ENCODE measurements at places on chromosomes 1 and 21. TPM values are rescaled to one million over a fixed set of nuclear protein-coding genes. Genes with fewer than 3 reads are reported as not detected.

The MYOG gene
- total RNA-seq, result 256 TPM

The KRTAP12-4 gene
- total RNA-seq, result not detected

The PMVK gene
- total RNA-seq, result 15.7 TPM

GRCh38 chr1:229279242-229279641 lies 8.3 kb downstream of the RAB4A start:
- DNase-seq, result no peak

DNA sequence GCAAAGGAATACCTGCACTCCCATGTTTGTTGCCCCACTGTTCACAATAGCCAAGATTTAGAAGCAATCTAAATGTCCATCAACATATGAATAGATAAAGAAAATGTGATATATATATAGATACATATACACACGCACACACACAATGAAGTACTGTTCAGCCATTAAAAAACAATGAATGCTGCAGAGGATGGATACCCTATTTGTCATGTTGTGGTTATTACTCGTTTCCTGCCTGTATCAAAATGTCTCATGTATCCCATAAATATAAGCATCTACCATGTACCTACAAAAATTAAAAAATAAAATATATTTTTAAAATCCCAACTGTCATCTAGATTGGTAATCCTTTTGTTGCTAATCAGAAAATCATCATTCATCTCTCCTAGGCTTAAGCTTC lies 634.8 kb upstream of the ADGRL2 start:
- no peak for DNase-seq

GRCh38 chr1:201838381-201838780 lies 9.4 kb downstream of the IPO9 start:
- DNase-seq, result no peak

GRCh38 chr1:1260843-1261560 lies 12.7 kb downstream of the UBE2J2 start:
- DNase-seq, result no peak

DNA sequence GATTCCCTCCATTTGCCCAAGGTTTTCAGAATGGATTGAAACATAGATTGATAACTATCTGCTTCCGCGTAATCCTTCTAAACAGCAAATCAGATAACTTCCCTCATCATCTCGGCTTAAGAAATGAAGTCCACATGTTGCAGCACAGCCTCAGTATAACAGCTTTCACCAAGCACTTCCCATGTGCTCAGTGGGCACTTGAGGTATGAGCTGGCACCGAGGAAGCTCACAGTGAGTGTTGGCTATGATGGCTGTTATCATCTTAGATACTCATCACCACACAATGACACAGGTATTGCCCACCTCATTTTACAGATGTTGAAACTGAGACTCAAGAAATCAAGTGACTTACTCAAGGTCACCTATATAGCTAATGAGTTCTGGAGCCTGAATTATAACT lies 43.2 kb downstream of the RCSD1 start:
- DNase-seq, result no peak

The CADM3 gene
- 0.41 TPM for total RNA-seq

GRCh38 chr1:216523449-216524190 lies 100.4 kb upstream of the USH2A start:
- DNase-seq, result no peak

GRCh38 chr1:228274452-228275178 lies 66.8 kb downstream of the OBSCN start:
- no peak for DNase-seq

DNA sequence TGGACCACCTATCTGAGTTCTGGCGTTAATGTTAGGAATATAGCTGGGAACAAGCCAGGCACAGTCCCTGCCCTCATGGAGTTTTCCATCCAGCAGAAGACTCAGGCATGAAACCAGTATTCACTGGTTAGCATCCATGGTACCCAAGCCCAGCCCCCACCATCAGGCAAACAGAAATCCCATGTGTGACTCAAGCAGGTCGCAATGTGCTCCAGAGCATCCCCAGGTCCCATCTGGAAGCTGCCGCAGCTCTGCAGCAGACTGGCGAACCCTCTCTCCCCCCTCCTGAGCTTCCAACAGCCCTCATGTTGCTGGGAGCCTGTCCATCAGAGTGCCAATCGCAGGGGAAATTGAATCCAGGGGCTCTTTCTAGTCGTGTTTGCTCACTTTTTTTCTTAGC lies 174.2 kb downstream of the RRAGC start:
- DNase-seq, result no peak

The S100A10 gene
- 105 TPM for total RNA-seq

DNA sequence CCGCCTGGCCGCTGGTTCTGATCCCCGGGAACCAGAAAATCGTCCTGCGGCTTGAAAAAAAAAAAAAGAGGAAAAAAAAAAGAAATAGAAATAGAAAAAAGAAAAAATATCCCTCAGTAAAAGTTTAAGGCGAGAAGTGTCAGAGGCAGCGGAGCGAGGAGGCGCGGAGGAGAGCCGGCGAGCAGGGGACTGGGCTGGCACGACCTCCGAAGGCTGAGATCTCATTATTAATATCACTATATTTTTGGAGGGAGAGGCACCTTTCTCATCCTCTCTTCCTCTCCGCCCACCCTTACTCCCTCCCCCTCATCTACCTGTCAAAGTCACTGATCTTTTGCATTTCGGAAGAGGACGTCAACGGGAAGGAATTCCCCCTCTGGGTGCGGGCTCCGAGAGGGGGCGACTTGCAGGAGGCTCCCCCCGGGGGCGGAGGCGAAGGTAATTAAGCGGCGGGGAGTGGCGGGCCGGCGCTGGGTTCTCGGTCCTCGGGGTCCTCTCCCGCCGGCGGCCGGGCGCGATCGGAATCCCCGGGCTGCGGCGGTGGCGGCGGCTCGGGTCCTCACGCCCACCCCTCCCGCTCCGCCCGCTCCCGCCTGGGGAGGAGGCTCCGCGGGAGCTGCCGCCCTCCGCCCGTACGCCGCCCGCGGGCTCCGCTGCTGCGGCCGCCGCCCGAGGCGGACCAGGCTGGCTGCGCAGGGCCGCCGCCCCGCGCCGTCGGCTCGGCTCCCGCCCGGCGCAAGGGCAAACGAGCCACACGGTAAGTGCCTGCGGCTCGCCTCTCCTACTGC lies at the start of gene NTNG1:
Gene NTNG1, plus strand, starts transcription at position 337 of the 788 bp plus-strand sequence.
- DNase-seq, result peak; percentile 28

The UTS2 gene
- not detected for total RNA-seq

The KCNJ9 gene
- total RNA-seq, result not detected

Measured in tongue (tissue), 3 donors.